8988T (cell line): ENCODE measurements at places on chromosomes 2 and 18.

DNA sequence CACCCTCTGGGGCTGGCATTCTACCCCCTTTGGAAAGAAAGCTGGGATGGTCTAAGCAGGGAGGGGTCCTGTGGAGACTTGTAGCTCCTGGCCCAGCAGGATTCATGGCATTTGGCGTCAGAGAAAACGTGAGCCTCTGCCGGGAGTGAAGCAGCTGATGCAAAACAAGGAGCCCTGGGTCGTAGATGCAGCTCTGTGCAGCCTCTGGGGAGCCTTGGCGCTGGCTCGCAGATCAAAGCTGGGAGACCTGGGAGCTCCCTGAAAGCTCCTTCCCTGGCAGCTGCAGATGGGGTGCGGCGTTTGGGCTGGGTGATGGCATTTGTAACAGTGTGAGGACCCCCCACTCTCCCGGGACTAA, 148.3 kb downstream of the KLHL29 start:
- DNase-seq, result no peak

GRCh38 chr2:36963106-36963505, 3.2 kb downstream of the STRN start:
- DNase-seq, result no peak

DNA sequence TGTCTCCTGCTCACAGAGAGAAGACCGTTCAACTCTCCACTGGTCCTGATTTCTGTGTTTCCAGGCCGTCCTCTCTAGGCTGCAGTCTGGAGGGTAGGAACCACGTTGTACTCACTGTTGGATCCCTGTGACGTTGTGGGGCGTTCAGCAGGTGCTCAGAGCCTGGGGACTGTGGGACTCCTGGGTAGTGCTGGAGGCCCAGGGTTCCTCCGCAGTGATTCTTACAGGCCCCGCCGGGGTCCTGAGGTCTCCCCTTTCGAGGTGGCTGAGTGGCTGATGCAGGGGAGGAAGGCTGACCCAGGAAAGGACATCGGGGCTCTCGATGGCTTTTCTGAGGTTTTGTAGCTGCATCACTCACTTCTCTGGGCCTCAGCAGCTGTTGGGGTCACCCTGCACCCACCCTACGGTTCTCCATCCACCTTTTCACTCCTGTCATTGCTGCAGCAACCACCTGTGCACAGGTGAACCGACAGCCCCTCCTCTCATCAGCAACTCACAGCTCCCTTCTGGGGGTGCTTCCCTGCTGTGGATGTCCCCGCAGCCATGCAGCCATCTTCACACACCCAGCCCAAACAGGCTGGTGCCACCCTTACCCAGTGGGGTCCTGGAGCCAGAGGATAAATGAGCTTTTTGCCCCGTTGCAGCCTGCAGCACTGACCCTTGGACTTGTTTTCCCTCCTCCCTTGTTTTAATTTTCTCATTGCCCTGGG, 169.6 kb upstream of the HDAC4 start:
- DNase-seq, result no peak

GRCh38 chr2:950080-950966, at the start of gene SNTG2:
SNTG2 (plus strand) TSS chr2:950849; CDS start chr2:950997, 148 bp downstream.
- DNase-seq, result no peak

- DNase-seq, result peak; percentile 57
Measured at GRCh38 chr2:119252186-119253113, 28.8 kb downstream of the STEAP3 start.

- no peak for DNase-seq
Measured at GRCh38 chr2:71897137-71897480, 250.6 kb downstream of the CYP26B1 start.

GRCh38 chr2:124834331-124834730, 809.2 kb downstream of the CNTNAP5 start:
- no peak for DNase-seq

DNA sequence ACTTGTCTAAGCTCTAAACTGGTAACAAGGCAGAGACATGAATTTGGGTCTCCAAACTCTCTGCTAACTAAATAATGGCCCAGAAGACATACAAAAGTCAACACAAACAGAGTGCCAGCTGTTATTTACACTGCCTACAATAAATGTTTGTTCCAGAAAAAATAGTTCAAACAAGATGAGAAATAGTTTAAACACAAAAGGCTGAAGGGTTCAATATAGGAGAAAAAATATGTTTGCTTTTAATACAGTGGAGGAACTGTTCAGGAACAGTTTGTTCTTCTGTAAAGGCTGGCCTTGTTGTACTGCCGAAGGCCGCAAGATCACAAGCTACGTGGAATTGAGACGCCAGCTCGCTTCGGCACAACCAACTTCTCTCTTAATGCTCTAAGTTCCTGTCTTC, 74.6 kb downstream of the AFF3 start:
- no peak for DNase-seq

DNA sequence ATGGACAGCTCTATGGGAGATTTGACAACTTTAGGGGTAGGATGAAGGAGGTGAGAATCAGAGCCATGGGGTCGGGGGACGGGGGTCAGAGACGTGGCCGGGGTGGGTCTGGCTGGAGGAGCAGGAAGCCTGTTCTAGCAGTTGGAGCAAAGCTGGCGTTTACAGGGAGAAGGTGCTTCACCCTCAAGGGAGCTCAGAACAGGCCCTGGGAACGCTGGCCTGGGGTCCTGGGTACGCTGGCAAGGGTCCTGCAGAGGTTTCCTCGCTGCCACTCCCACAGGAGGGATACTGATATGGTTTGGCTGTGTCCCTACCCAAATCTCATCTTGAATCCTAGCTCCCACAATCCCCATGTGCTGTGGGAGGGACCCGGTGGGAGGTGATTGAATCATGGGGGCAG, 205.0 kb upstream of the ARL4C start:
- DNase-seq, result no peak

DNA sequence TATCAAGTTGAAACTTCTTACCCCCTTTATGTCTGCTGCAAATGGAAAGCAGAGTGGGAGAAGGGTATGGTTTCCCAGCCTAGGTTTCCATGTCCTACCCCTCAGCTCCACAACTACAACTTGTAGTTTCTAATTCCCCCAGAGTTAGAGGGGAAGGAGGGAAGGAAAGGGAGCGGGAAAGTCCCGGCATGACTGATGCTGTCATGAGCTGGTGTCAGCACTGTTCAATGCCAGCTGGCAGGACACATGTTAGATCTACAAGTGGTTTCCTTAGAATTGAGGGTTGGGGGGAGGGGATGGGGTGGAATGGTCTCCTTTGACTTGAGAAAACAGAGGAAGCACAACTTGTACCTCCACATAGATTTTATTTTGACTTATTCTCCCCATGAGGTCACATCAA, 194.0 kb downstream of the MBD2 start:
- DNase-seq, result no peak

- no peak for DNase-seq
Measured at GRCh38 chr2:202771741-202772460, 99.7 kb downstream of the ICA1L start.

DNA sequence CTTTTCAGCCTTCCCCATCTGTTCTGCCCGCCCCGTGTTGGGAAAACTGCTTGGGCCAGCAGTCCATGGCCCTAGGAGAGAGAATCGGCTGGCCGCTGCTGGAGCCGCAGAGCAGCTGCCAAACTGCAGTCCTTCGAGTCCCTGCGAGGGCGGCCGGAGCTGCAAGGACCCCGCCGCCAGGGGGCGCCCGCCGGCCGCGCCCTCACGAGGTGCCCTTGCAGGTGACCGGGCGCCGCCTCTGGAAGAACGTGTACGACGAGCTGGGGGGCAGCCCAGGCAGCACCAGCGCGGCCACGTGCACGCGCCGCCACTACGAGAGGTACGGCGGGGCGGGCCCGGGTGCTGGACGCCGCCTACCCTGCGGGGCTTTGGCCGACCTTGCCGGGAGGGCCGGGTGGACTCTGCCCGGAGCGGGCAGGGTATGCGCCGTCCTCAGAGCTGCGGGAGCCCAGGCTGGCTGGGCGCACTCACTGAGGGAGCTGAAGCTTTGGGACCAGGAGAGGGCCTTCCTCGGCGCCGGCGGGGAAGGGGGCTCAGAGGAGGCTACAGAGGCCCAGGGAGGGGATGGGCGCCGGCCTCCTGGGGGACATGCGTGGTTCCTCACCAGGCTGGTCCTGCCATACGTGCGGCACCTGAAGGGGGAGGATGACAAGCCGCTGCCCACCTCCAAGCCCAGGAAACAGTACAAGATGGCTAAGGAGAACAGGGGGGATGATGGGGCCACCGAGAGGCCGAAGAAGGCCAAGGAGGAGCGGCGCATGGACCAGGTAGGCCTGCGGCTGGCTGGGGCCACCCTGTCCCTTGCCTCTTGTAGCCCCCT, 13.6 kb downstream of the ARID5A start:
- DNase-seq, result peak; percentile 67

DNA sequence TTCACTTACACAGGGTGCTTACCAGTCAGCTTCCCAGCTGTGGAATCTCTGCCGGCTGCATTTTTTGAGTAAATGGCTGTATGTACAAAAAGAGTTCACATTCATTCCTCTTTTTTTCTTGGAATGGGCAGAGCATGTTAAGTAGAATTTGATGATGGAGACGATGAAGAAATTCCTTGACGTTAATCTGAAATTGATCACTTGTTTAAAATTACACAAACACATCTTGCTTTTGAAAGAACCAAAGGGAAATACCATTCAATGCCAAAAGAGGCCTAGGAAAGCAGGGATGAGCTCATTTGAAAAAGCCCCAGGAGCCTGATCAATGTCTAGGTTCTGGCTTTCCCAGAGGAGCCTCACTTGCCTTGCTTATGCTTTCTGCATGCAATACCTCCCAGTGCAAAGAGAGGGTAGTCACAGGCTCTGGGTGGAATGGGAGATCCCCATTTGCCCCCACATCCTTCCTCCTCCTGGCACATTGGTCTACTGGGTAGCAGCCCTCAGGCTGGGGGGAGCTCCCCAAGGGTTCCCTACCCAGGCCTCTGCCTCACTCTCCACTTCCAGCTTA, 12.3 kb upstream of the SMAD7 start:
- no peak for DNase-seq
